ENCODE measurements at places on chromosomes 2 and 18.

DNA sequence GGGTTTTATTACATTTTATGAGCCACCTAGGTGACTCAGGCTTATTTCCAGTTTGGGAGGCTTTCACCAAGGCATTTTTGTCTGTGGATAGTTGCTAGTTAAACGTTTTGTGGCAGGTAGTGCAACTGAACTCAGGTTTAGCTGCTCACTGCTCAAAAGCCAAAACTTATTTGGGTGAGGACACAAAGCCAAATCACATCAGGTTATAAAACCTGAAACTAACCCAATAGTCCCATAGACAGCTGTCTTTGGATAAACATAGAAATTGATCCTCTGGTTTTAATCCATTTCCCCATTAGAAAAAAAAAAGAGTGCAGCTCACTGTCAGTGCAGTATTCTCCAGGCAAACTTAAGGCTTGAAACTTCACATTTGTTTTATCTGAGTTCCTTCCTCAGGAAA lies 362.6 kb upstream of the TFPI start:
- DNase-seq: no peak

- no peak for DNase-seq
Measured at GRCh38 chr18:7871560-7872456, 304.7 kb downstream of the PTPRM start.

- DNase-seq: no peak
Measured at GRCh38 chr18:8778386-8778785, 73.0 kb downstream of the MTCL1 start.

DNA sequence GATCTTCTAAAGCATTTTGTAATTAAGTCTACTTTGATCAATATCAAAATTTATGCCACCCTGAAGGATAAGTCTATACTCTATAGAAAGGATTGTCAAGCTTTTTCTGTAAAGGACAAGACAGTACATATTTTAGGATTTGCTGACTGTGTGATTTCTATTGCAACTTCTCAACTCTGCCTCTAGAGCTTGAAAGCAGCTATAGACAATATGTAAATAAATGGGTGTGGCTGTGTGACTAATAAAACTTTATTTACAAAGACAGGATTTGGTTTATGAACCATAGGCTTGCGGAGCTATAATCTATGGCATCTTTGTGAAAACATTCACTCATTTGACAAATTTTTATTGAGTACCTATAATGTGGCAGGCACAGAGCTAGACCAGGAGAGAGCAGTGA lies 18.4 kb downstream of the UPP2 start:
- DNase-seq: no peak

GRCh38 chr2:225670111-225670974 lies 270.8 kb downstream of the NYAP2 start:
- DNase-seq: no peak

GRCh38 chr2:132662732-132663131 lies 7.3 kb downstream of the LYPD1 start:
- no peak for DNase-seq

DNA sequence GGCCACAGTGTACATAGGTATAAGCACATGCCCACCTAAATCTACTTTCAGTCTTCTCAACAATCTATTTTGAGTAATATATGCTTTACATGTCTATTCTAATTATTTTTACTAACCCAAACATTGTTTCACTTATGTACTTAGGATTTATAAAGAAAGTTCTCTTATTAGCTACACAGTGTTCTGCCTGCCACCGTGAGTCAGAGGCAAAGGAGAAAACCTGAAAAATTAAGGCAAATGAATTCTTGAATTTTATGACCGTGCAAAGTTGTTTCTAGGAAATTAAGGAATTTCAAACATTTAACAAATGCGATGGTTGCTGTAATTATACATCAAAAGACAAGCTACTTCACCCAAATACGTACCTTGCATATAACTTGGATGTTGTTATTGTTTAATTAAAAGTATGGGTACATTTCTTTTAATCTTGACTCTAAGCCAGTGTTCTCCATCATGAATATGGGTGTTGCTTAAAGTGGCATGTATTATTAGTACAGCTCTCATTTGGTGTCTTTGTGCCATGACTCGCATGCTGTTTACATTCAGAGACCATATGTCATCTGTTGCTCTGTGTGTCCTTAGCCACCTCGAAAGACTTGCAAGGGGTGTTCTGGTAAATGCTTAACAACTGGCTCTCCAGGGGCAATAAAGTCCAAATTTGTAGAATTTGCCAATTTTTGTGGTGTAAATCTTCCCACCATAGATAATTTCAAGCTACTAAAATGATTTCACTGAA lies 154.3 kb upstream of the FN1 start:
- no peak for DNase-seq

DNA sequence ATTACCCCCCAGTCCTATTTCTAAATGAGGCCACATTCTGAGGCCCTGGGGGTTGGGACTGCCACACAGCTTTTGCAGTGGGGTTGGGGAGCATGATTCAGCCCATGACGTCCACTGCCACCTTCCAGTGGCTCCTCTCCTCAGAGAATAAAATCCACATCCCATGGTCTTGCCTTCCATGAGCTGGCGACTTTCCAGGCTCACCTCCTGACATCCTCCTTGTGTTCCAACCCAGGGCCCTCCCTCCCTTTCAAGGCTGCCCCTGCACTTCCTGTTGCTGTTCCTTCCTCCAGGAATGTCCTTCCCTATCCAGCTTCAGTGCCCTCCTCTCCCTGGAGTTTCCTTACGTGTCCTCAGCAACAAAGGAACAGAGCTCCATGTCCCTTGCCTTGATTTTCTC lies 187.3 kb upstream of the ID2 start:
- no peak for DNase-seq

DNA sequence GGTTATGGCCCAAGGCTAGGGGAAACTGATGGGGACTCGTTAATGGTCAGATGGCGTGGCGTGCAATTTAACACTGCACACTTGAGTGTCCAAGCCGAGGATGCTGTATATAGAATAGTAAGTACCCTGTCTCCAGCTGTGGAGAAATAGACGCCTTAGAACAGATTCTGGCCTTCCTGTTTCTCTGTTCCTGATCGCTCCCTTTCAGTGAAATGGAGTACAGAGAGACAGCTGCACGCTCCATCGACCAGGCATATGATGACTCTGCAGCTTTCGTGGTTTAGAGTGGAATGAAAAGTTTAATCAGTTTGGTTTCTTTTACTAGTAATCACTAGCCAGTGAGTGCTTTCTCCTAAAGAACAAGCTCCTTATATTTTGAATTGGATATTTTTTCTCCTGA lies 213.4 kb downstream of the NEDD4L start:
- DNase-seq: no peak

DNA sequence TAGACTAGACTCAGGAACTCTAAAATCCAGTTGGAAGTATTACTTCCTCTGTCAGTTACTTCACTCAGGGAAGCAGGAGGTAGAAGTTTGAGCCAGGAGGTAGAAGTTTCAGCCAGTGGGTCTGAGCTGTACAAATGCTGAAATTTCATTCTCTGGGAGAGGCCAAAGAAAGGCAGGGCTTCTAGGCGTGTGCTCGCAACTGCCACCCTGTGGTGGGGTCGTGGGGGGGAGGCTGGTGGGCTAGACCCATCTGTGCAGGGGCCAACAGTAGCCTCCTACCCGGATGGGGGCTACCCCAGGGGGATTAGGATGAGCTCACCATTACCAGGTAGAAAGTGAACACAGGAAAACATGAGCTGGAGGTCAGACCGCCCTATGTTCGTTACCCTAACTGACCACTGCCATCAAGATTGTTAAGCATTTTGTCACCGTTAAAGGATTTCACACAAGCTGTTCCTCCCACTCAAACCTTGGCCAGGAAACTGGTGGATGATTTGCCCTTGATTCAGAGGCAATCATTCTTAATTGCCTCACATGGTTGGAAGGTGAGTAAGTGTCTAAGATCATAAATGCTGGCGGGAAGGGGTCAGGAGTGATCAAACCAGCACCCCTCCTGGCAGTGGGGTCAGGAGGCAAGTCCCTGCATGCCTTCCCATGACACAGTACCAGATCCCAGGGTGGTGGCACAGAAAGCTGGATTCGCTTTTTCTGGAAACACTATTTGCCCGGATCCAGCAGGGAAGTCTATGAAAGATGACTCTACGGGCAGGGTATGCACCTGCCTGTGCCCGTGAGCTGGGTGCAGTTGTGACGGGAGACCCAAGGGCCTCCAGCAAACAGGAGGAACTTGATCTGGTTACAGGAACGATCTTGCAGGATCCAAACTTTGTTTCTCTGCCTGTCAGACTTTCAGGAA lies 5.2 kb upstream of the FHL2 start:
- DNase-seq: no peak

GRCh38 chr2:183091318-183091953 lies 12.9 kb downstream of the DUSP19 start:
- DNase-seq: no peak

GRCh38 chr2:39696838-39697237 lies 31.1 kb downstream of the TMEM178A start:
- DNase-seq: no peak

- no peak for DNase-seq
Measured at GRCh38 chr18:76686737-76687231, 135.6 kb upstream of the ZNF236 start.

DNA sequence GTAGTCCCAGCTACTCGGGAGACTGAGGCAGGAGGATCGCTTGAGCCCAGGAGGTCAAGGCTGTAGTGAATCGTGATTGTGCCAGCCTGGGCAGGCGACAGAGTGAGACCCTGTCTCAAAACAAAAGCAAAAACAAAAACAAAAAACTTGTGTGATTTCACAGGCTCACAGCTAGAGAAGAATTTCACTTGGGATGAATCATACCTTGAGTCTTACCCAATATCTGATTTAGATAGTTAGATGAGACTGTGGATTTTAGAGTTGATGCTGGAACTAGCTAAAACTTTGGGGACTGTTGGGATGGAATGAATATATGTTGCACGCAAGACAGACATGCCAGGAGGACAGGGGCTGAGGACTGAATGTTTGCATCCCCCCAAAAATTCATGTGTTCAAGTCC lies 4.4 kb downstream of the ANKRD29 start:
- DNase-seq: no peak

DNA sequence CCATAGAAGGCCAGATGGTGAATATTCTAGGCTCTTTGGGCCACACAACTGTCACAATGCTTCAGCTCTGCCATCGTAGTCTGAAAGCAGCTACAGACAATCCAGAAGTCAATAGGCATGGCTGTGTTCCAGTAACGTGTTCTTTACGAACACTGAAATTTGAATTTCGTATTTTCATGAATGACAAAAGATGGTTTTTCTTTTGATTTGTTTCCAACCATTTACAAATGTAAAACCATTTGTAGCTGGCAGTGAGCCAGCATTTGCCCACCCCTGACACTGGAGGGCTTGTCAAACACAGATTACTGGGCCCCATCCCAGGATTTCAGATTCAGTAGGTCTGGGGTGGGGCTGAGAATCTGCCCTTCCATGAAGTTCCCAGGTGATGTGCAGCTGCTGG lies 83.0 kb upstream of the ATG16L1 start:
- no peak for DNase-seq

DNA sequence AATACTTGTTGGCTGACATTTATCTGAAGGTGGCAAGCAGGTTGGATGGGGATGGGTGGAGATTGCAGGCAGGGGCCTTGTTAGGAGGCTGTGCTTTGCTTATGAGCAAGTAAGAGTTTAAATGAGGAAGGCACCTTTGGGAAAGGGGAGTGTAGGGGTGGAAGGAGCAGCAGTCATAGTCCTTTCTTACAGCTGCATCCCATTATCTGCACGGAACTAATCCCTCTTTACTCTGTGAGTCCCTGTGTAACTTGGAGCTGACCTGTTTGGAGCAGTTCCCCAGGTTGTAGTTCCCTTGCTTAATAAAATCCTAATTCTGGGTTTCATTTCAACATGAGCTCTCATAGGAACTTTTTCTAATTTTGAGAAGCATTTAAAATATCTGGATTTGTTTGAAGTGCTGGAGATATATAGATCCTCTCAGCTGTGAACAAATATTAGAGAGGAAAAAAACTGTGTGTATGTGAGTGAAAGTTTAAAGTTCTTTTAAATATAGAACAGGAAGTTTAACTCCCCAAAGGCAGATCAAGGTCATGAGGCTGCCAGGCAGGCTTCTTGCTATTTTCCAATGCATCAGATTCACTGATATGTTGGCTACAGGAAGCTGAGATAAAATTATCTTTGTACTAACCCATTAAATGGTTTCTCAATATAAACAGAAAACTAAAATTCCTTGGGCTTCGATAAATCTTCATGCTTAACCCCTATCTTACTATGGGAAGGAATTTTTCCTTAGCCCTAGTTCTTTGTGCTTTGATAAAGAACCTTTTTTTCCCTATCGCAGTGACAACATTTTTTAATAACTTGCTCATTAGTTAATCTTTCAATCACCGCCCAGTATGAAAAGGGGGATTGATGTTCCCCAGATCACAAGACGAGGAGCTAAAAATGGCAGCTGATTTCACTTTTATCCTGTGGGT lies 104.6 kb upstream of the EML6 start:
- DNase-seq: no peak

DNA sequence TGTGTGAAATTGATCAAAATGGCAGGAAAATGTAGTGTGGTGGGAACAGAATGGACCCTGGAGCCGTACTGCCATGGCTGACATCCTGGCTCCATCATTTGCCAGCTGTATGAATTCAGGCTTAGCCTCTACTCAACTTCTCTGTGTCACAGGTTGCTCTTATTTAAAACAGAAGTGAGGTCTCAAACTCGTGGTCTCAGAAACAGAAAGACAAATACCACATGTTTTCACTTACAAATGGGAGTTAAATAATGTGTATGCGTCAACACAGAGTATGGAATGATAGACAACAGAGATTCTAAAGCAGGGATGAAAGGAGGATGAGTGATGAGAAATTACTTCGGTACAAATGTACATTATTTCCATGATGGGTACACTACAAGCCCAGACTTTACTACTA lies 227.4 kb downstream of the DCC start:
- DNase-seq: no peak

DNA sequence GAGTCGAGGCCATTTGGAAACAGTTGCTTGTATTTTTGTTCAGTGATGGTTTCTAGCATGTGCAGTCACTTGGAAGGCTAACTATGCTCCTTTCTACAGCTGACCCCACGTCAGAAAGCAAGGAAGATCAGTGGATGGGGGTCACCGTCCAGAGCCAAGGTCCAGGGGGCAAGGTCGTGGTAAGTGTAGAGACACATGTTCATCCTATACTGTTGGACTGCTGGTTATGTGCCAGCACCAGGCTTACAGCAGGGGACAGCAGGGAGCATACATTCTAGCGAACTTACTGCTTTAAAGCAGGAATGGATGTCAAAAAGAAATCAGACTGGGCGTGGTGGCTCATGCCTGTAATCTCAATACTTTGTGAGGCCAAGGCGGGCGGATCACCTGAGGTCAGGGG lies 40.0 kb downstream of the ITGA6 start:
- DNase-seq: no peak

GRCh38 chr2:238287737-238288649 lies at the start of gene PER2:
Gene PER2, minus strand, starts transcription at chr2:238288610. Its CDS starts 10,674 bp downstream, at chr2:238277936.
- no peak for DNase-seq

- DNase-seq: no peak
Measured at GRCh38 chr2:603869-604268, 73.3 kb downstream of the TMEM18 start.

- no peak for DNase-seq
Measured at GRCh38 chr2:67448648-67449047, 51.5 kb downstream of the ETAA1 start.

DNA sequence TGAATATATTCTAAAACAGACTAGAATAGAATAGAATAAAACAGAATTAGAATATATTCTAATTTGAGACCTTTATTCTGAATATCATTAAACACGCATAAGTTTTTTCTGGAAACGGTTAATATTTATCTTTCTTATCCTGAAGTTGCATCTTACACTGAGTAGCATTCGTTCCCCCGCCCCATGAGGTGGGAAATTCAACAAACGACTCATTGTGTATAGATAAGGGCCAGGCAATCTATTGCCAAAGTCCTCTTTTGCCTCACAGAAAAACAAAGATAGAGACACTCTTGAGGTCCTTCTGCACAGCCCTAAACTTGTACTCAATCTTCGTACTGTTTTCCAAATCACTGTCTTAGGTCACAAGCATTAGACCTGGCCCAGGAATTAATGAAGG lies 98.1 kb downstream of the COL6A3 start:
- DNase-seq: no peak
